ENCODE measurements at places on chromosomes 4 and X.

DNA sequence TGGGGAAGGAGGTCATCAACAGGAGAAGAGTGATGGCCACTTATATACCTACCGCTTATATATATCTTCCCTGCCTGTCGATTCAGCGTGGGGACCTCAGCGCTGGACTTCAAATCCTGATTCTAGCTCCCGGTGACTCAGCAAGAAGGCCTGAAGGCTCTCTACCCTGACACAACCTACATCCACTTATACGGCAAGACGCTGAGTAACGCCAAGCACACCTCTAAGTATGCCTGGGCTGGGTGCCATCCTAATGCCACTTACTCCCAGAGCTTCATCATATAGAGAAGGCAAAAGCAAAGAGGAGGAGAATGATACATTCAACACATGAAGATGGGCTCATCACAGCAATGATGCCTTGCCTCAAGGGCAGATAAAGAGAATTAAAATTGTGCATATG is 198.3 kb downstream of the CHIC2 start:
- DNase-seq, result no peak

- DNase-seq, result no peak
These were observed 11.9 kb upstream of the CAPN6 start for GRCh38 chrX:111282139-111282538.

DNA sequence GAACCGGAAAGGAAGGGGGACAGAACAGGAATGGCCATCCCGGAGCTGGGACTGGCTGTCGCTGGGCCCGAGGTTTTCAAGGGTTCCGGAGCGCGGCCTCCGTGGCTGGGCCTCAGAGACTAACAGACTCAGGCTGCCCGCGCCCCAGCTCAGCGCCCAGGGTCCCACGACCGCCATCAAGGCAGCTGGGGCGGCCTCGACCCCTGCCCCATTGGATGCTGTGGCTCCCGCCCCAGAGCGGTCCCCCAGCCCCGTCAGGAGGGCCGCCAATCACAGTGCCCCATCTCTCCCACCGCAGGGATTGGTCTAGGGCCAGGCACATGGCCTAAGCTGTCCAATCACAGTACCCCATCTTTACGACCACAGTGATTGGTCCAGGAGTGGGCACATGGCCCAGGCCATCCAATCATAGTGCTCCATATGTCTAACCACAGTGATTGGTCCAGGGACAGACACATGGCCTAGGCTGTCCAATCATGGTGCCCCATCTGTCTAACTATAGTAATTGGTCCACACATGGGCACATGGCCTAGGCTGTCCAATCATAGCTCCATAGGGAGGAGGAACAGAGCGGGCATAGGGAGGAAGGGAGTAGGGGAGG is 105.3 kb upstream of the NKX1-1 start:
- no peak for DNase-seq

- DNase-seq, result peak; percentile 63
These were observed 503.3 kb upstream of the FAM241A start for GRCh38 chr4:111641813-111642579.

GRCh38 chrX:115174548-115174947 is 14.7 kb upstream of the RBMXL3 start:
- DNase-seq, result no peak

- DNase-seq, result no peak
These were observed 735.3 kb downstream of the PCDH18 start for GRCh38 chr4:136796953-136797352.

- DNase-seq, result no peak
These were observed 582.3 kb downstream of the FSTL5 start for GRCh38 chr4:161581262-161582230.

GRCh38 chrX:155148724-155149537 is 67.3 kb upstream of the VBP1 start:
- no peak for DNase-seq

DNA sequence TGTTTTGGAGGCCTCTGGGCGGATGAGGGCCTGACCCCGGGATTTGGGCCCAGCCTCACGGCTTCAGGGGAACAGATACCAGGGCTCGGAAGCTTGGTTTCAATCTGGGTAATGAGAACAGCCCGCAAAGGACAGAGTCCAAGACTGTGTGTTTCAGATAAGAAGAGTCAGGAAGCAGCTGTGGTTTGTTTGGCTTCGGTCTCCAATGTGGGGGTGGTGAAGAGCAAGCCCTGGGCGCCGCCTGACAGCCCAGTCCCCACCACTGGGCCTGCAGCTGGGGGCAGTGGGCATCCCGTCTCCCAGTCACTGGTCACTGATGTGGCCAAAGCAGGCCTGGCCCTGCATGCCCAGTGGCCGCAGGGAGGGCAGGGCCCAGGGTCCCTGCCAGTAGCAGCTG is 9.1 kb downstream of the WFS1 start:
- peak; percentile 41 for DNase-seq

- no peak for DNase-seq
These were observed 24.1 kb downstream of the PHEX start for GRCh38 chrX:22056235-22056634.

DNA sequence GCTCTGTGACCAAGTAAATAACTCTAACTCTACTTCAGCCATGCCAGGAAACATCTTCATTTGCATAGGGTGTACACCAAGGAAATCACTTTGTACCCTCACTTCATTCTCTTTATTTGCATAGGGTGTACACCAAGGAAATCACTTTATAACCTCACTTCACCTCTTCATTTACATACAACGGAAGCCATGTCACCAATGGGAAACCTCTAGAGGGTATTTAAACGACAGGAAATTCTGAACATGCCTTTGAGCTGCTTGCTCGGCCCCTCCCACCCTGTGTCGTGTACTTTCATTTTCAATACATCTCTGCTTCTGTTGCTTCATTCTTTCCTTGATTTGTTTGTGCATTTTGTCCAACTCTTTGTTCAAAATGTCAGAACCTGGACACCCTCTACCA is 848.1 kb upstream of the FRG1 start:
- DNase-seq, result no peak

- DNase-seq, result no peak
These were observed 112.5 kb downstream of the CCNG2 start for GRCh38 chr4:77269505-77269904.

DNA sequence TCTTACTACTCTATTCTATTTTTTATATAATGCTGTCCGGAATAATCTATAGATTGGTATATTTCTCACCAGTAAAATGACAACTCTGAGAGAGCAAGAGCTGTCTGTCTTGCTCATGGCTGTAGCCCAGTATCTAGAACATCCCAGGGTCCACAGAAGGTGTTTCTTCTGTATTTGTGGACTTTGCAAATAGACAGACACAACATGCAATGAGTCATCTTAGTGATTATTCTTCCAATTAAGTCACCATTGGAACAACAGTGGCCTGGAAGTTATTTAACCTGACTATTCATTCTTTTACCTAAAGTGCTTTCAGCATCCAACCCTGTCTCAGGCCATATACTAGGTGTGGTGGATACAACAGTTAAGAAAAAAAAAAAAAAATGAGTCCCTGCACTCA is 179.5 kb downstream of the PPARGC1A start:
- DNase-seq, result no peak

DNA sequence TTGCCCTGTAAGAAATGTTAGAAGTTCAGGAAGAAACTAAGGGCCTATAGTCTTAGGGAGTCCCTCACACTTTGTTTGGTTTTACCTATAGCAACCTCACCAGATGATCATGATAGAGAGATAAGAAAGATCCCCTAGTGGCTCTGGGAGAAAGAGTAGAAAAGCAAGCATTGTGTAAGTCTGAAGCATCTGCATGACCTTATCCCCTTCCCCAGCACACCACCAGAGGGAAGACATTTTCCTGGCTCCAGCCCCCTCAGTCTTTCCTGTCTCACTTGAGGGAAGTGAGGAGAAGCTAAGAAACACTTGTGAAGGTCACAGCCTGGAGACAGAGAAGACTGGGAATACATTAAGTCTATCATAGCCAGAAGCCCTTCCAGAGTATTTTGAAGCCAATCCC is 154.0 kb downstream of the EVC2 start:
- no peak for DNase-seq

DNA sequence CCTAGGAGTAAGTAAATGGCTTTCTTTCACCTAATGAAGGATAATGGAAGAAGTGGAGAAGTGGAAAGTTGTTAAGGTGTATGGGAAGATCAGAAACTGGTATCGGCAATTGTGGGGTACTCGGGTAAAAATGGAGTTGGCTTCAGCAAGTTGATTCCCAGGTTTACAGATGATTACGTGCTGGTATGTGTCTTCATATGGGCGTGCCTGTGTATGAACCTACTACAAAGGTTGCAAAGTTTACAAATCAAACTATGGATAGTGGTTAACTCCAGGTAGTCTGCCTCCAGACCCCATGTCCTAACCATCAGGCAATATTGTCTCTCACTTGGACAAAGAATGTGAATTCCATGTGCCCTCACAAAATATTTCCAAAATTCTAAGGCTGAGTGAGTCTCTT is 773 bp downstream of the TLR3 start:
- DNase-seq, result no peak

- no peak for DNase-seq
These were observed 15.5 kb downstream of the KLB start for GRCh38 chr4:39422247-39422646.

DNA sequence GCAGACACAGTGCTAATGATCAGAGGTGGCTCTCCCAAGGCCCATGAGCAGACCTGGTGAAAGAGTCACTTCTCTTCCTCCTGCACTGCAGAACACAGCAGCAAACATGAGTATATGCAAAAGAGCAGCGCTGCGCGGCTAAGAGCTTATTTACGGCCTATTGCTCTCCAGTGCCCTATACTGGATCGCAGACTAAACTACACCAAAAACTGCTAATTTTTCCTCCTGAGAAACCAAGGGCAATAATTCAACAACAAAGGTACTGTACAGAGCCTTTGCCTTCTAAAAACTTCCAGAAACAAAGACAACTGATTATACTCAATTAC is 702.5 kb downstream of the ARAP2 start:
- no peak for DNase-seq

- DNase-seq, result peak; percentile 57
These were observed 19.1 kb upstream of the S100P start for GRCh38 chr4:6674500-6675149.

DNA sequence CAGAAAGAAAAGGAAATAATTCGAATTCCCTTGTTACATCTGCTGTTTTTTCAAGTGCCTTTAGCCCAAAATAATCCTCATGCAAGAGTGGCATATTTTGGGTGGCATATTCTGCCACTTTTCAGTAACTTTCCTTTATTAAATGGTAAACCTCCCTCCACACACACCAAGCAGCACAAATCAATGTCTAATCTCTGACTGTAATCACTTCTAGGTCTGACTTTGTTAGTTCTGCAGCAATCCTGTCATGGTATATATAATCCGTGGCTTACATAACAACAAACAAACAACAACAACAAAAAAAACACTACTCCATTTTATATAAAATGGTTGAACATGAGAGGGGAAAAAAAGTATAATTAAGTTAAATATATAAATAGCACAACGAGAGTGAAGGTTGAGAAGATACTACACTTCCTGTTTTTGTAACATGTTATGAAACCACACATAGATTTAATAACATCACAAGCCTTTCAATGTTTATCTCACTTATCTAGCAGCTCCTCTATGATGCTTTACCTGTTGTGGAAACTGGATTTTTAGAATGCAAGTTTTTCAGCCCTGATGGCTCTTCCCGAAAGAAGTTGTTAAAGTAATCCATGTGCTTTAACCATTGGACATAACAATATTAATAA is 715.4 kb downstream of the GRXCR1 start:
- no peak for DNase-seq

DNA sequence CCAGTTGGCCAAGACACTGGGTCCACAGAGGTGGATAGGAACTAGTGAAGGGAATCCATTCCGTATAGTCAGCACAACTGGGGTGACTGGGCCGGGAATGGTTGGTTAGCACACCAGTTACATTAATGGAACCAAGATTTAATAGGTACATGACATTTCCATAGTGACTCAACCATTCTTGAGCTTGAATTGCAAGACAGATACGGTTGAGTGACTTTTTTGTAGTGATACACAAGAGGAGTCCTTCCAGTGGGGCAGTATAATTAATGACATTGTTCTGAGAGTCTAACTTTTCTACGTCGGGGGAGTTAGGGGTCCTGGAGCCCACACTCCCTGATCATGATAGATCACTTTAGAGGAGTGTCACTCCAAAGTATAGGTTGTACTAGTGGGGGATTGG is 211.6 kb upstream of the CXCL13 start:
- no peak for DNase-seq
